ENCODE measurements at places on chromosomes 4 and X. TPM values are rescaled to one million over a fixed set of nuclear protein-coding genes. Genes with fewer than 3 reads are reported as not detected.

HPSE gene
- 0.29 TPM for total RNA-seq

NEXMIF gene
- total RNA-seq, result under 0.01 TPM

LRAT gene
- not detected for total RNA-seq

APBB2 gene
- 89.0 TPM for total RNA-seq

NMU gene
- not detected for total RNA-seq

ASMT gene
- total RNA-seq, result 0.36 TPM

P2RY8 gene
- total RNA-seq, result under 0.01 TPM

CDKL2 gene
- 0.88 TPM for total RNA-seq

GSX2 gene
- not detected for total RNA-seq

KDM6A gene
- 20.3 TPM for total RNA-seq
